ENCODE measurements at places on chromosomes 7 and 10. TPM values are rescaled to one million over a fixed set of nuclear protein-coding genes. Genes with fewer than 3 reads are reported as not detected.

Gene KCP
- 6.8 TPM for total RNA-seq

Gene OR13A1
- 0.38 TPM for total RNA-seq

Gene MOGAT3
- not detected for total RNA-seq

Gene THAP5
- 21.4 TPM for total RNA-seq

Gene RELN
- total RNA-seq = 5.4 TPM

Gene NT5C3A
- total RNA-seq = 35.0 TPM

Gene INHBA
- 0.31 TPM for total RNA-seq

Gene AEBP1
- 52.2 TPM for total RNA-seq

Gene CCDC136
- total RNA-seq = 74.2 TPM

Gene CALCR
- not detected for total RNA-seq

Gene SRRM3
- 2.5 TPM for total RNA-seq

Gene RAB18
- 81.0 TPM for total RNA-seq

GRCh38 chr7:93117327-93117726 lies 452 bp downstream of the SAMD9 start:
- DNase-seq = no peak

GRCh38 chr10:1240341-1240775 lies 184.2 kb downstream of the WDR37 start:
- no peak for DNase-seq

GRCh38 chr7:69277366-69277765 lies 320.9 kb upstream of the AUTS2 start:
- DNase-seq = no peak

- no peak for DNase-seq
Measured at GRCh38 chr10:491667-492424, 197.6 kb downstream of the DIP2C start.

- DNase-seq = no peak
Measured at GRCh38 chr7:102834999-102835398, 77.8 kb upstream of the LRRC17 start.

DNA sequence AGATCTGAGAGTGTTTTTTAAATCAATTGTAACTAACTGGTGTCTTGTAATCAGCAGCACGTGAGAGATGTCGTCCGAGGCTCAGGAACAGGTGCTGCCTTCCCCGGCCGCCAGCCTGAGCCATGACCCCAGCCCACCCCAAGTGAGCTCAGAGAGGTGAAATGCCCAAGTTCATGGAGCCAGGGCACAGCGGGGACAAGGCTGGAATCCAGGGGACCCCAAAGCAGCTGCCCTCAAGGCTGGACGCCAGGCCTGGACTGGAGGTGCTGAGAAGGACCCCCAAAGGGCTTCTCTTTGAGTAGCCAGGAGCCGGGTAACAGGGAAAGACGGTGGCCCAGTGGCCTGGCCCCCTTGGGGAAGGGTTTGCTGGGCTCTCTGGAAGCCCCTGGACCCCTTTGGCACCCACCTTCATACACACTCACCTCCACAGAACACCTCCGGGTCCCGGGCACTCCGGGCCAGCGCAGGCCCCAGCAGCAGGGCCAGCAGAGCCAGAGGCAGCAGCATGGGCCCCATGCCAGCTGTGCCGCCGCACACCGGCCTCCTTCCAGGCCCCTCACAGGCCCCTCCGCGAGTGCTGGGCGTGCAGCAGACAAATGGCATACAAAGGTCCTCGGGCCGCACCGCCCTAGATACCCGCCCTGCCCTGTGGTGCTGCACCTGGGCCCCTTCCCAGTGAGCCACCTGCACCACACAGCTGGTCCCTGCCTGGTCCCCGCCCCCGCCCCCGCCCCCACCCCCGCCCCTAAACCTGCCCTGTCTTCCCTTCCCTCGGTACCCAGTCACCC lies 24.0 kb upstream of the CNPY1 start:
- no peak for DNase-seq

- DNase-seq = no peak
Measured at GRCh38 chr7:151871904-151872303, 5.0 kb downstream of the PRKAG2 start.

GRCh38 chr10:36450380-36450779 lies 675.0 kb upstream of the ANKRD30A start:
- DNase-seq = no peak

- DNase-seq = no peak
Measured at GRCh38 chr7:134696261-134696660, 49.6 kb downstream of the BPGM start.

DNA sequence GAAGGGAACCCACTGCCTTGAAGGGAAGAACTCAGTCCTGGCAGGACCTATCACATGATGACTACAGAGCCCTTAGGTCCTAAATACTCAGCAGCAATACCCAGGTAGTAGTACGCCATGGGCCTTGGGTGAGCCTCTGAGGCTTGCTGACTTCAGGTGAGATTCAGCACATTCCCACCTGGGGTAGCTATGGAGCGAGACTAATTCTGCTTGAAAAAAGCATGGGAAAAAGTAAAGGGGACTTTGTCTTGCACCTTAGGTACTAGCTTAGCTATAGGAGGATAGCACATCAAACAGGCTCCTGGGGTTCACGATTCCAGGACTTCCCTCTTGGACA lies 98.2 kb upstream of the MEOX2 start:
- no peak for DNase-seq

DNA sequence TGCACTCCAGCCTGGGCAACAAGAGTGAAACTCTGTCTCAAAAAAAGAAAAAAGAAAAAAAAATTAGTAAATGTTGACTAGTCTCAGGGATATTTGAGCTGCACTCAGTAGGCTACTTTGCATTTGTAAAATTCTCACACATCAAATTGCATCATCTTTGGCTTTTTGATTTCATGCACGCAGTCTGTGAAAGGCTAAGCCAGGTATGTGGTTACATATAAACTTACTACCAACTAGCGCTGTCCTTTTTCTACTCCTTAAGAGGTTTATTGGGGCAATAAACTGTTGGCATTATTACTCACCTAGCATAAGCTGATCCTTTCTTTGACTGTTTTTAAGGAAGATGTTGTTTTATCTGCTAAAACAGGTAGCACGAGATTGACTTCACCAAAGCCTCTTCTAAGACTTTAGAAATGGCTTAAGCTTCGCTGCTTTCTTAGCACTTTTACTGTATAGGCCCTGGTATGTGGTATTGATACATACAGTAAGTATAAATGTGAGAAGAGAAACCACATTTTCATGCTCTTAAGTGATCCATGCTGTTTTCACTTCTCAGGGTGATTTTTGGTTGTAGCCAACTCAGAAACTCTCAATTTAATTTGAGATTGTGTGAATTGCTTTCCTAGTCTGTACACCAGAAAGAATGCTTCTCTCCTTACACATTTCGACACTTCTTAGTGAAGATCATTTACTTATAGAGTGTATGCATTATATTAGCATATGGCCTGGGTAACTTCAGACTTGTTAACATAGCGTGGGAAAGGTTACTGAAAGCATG lies 323.9 kb downstream of the AUTS2 start:
- no peak for DNase-seq

GRCh38 chr10:101319241-101319915 lies 34.6 kb upstream of the BTRC start:
- no peak for DNase-seq

- DNase-seq = no peak
Measured at GRCh38 chr10:62079885-62080559, 178.5 kb downstream of the ARID5B start.

- no peak for DNase-seq
Measured at GRCh38 chr10:76251841-76252671, 820.6 kb downstream of the LRMDA start.

DNA sequence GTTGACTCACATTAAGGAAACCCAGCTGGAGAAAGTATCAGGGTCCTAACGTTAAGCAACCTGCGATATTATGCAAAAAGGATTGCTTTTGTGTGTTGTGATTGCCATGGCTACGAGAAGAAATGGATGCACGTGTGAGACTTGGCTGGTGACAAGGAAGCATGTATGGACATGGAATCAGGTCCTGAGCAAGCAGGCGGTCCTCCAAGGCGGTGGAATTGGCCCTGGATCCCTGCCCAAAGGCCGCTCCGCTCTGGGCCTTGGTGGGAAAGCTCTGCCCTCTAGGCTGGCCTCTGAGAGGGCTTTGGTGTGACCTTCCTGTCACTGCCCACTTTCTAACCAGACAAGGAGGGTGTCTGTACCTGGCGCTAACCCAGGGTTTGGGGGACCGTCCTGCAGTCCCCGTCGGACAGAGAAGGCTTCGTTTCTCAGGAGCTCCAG lies 192.1 kb downstream of the EBF3 start:
- peak; percentile 6 for DNase-seq

- DNase-seq = no peak
Measured at GRCh38 chr7:44048031-44048795, 3.7 kb downstream of the DBNL start.

DNA sequence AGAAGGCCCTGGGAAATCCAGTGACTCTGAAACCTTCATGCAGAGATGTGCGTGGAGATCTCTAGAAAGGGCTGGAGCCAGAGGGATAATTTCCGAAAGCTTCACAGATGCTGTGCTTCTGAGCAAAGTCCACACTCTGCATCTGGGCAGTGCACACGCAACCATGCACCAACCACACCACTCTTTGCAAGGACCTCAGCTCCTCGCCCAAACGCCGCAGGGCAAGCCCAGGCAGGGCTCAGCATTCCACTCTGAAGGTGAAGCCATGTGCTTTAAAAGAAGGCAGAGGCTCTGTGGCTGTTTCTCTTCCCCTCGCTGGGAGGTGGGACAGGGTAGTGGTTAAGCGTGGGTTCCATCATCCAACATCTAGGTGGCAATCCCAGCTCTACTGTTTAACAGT lies 48.4 kb downstream of the ASB13 start:
- DNase-seq = no peak

DNA sequence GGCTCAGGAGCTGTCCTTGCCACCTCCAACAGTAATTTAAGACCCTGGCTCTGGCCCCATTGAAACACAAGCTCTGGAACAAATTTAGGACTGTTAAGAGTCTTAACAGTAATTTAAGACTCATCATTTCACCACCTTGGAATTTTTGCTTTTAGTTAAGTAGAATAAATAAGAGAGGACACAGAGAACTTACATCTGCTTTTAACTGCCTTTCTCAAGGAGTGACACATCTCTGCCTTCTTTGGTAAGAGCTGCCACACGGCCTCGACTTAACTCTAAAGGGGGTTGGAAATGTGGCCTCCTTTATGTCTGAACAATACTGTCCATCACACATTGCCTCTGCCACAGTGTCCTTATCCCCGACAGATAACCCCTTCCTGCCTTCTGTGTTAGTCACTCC lies 77.9 kb downstream of the HERPUD2 start:
- DNase-seq = no peak

DNA sequence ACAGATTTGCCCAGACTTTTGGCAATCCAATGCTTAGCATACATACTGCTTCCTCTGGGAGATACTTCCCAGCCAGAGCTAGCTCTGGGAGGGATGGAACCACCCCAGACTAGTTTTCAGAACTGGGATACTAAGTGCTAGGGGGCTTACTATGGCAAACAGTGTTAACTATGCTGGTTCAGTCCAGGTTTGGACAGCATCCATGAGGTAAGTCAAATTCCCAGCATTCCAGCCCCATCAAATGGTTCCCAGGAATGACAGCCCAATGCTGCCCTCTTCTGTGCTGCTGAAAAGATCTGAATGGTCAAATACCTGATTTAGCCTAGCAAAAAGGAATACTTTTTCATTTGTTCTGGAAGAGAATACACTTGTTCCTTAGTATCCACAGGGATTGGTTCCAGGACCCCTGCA lies 141.7 kb upstream of the CCDC6 start:
- DNase-seq = no peak

GRCh38 chr10:95487994-95488393 lies 73.2 kb downstream of the SORBS1 start:
- DNase-seq = no peak

DNA sequence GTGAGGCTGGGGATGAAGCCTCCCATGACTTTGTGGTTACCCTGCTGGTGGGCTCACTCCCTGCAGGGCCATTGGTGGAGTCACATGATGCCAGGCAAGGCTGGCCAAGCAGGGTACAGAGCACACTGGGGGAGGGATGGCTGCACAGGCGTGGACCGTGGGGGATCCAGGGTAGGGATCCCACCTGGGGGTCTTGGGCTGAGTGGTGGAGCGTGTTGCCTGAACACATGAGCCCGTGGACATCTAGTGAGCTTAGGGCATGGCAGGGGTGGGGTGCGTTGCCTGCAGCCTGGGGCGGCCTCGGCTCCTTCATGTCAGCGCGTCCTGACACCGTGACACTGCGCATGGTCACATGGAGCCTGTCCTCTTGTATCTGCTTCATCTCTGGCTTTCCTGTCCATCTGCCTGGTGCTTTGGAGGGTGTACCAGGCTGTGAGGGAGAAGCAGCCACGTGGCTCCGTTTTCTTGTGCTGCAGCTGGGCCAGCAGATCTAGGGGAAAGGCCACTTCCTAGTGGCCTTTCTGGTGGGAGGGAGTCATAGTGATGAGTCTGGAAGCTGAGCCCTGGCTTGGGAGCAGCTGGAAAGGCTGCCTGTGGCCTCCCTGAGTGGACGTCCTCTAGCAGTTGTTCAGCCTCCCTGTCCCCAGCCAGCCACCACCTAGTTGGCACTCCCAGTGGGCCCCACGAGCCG lies 96.2 kb downstream of the LHPP start:
- no peak for DNase-seq

- no peak for DNase-seq
Measured at GRCh38 chr7:41053820-41054219, 649.1 kb downstream of the INHBA start.

GRCh38 chr10:46231087-46231486 lies 55.7 kb upstream of the ANTXRL start:
- DNase-seq = no peak

DNA sequence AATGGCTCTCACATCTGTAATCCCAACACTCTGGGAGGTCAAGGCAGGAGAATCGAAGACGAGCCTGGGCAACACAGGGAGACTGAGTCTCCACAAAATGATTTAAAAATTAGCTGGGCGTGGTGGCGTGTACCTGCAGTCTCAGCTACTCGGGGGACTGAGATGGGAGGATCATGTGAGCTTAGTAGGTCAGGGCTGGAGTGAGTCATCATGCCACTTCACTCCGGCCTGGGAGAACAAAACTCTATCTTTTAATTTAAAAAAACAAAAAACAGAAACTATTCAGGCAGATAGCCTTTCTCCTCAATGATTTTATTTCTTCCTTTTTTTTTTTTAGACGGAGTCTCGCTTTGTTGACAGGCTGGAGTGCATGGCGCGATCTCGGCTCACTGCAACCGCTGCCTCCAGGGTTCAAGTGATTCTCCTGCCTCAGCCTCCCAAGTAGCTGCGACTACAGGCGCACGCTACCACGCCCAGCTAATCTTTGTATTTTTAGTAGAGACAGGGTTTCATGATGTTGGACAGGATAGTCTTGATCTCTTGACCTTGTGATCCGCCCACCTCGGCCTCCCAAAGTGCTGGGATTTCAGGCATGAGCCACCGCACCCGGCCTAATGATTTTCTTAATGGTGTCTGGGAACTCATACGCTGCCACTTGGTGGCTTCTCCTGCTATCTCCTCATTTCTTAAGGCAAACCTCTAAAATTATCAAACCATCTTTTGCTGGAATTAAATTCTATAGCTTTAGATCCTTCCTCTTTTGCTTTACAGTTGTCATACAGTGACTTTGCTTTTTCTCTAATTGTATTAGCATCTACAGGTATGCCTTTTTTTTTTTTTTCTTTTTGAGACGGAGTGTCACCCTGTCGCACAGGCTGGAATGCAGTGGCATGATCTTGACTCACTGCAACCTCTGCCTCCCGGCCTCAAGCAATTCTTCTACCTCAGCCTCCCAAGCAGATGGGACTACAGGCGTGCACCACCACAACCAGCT lies 22.9 kb downstream of the SRPK2 start:
- no peak for DNase-seq

- no peak for DNase-seq
Measured at GRCh38 chr10:90642136-90642535, 215.7 kb downstream of the HTR7 start.

GRCh38 chr7:113285411-113285810 lies 167.1 kb upstream of the SMIM30 start:
- DNase-seq = no peak

GRCh38 chr10:3478153-3478552 lies 305.6 kb upstream of the PITRM1 start:
- DNase-seq = no peak

Data from progenitor cell of endocrine pancreas (in vitro differentiated cells).